IMR-90 (cell line): ENCODE measurements at places on chromosomes 1 and 21.

GRCh38 chr1:16110456-16110855 is 37.0 kb upstream of the FAM131C start:
- no peak for DNase-seq

- DNase-seq, result no peak
Observed at GRCh38 chr1:165069829-165070228, 286.7 kb downstream of the LMX1A start.

GRCh38 chr1:53047737-53048736 is 14.0 kb upstream of the PODN start:
- DNase-seq, result peak; percentile 94

DNA sequence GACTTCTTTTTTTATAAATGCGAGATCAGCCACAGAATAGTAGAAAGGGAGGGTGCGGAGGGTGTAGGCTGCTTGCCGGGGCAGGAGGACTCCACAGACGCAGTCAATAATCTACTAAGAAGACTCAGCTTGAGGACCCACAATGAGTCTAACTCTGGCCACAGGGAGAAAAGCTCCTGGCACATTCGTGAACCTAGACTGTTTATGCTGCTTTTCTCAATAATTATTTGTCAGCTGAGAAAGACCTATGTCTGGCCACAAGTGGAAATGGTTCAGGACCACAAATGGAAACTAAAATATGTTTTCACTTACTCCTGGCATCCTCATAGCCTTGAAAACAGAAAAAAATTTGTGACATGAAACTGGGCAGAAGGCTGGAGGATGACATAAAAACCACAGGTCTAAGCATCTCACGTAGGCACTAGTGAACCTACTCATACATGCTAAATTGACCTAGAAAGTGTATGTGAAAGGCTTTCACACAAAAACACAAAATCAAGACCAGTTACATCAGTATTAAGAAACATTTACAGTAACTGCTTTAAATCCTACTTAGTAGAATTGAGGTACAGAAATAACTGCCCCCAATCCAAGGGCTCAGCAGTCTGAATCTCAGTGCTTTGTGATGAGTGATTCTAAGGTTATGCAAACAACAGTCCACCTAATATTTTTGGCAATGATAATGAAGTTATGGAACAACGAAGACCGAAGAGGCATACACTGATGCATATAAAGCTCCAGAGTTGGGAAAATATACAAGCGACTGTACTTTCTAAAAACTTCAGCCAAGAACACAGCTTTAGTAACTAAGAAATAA is 159.5 kb downstream of the SLC45A1 start:
- peak; percentile 76 for DNase-seq

- no peak for DNase-seq
Observed at GRCh38 chr1:45009296-45009865, 1.7 kb downstream of the HECTD3 start.

DNA sequence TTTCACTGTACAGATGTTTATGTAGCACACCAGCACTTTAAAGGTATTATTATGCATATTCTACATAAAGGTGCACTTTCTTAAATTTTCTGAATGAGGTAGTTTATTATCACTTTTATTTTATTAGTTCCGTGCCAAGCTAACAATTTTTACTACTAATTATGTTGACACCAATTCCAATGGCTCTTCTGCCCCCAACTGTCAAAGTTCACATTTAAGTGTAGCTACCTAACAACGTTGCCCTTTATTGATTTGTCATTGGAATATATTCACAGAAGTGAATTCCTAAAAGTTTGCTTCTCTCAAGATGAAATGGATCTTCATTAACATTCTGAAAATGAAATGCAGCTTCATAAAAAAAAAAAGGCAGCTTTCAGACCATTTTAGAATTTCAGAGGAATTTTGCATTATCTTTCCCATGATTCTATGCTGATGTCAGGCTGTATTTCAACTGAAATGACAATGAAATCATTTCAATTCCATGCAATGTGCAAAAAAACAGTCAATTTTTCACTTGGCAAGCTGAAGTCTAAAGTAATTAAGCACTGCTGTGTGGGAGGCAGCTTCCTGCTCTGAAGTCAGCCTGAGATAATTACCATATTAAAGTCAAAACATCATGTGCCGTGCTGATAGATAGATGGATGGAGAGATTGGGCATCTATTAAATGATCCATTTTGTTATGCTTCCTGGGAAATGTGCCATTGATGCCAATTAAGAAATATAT is 229.2 kb downstream of the TTLL7 start:
- no peak for DNase-seq
